ENCODE measurements at places on chromosomes 12 and 14.

- DNase-seq: peak; percentile 26
Observed at GRCh38 chr12:43776498-43776897, 17.7 kb downstream of the IRAK4 start.

- DNase-seq: no peak
Observed at GRCh38 chr12:10069099-10069498, 29.7 kb downstream of the CLEC1A start.

GRCh38 chr12:25689996-25690501, 137.0 kb upstream of the LMNTD1 start:
- peak; percentile 63 for DNase-seq

GRCh38 chr14:104444159-104445030, 135.2 kb upstream of the C14orf180 start:
- no peak for DNase-seq

- no peak for DNase-seq
Observed at GRCh38 chr14:90341784-90342183, 10.0 kb upstream of the NRDE2 start.

GRCh38 chr12:28780096-28780495, 369.0 kb upstream of the FAR2 start:
- no peak for DNase-seq

GRCh38 chr12:116863275-116863767, 17.9 kb downstream of the HRK start:
- DNase-seq: no peak

DNA sequence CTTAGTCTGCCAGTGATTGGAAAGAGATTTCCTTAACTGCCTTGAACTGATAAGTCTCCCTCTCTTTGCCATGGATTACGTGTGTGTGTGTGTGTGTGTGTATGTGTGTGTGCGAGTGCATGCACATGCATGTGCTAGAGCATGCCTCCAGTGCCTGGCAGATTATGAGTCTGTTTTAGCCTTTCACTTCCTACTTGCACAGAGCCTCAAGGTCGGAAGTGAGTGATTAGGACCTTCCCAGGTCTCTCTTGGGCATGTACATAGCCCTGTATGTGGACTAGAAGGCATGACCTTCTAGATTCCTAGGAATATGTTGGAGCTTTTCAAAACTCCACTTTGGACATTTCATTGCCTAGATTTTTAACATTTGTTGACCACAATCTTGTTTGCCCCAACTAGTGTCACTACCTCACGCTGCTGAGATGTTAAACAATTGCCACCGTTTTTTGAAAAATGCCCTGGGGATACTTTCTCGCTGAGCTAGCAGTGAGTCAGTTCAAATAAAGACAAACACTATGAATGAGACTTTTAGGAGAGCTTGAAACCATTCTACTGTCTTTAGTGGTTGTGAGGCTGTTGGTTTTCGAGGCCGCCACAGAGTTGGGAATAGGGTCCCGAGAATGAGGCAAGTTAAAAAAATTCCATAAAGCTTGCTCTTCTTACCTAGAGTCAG, 28.2 kb downstream of the KIAA0586 start:
- no peak for DNase-seq

- no peak for DNase-seq
Observed at GRCh38 chr12:104463368-104463767, 6.6 kb downstream of the CHST11 start.

DNA sequence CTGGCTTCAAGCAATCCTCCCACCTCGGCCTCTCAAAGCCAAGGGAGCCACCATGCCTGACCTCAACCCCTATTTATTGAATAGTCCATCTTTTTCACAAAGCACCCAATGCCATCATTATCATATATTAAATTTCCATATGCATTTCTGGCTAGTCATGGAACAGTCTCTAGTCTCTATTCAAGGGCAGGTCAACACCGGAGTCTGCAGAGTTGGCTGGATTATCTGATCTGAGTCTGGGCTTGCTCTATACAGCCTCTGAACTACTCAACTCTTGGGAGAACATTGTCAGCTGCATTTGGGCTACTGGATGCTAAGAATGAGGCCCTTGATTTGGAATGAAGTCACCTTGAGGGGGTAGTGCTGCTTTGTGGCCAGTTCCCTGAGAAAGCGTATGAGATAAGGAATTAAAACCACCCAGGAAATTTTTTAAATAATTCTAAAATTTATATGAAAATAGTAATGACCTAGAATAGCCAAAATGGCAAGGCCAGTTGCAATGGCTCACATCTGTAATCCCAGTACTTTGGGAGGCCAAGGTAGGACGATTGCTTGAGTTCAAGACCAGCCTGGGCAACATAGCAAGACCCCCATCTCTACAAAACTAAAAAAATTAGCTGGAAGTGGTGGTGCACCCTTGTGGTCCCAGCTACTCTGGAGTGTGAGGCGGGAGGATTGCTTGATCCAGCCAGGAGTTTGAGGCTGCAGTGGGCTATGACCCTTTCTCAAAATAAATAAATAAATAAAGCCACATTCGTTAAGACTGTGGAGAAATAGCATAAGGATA, 6.9 kb upstream of the NAA25 start:
- no peak for DNase-seq

DNA sequence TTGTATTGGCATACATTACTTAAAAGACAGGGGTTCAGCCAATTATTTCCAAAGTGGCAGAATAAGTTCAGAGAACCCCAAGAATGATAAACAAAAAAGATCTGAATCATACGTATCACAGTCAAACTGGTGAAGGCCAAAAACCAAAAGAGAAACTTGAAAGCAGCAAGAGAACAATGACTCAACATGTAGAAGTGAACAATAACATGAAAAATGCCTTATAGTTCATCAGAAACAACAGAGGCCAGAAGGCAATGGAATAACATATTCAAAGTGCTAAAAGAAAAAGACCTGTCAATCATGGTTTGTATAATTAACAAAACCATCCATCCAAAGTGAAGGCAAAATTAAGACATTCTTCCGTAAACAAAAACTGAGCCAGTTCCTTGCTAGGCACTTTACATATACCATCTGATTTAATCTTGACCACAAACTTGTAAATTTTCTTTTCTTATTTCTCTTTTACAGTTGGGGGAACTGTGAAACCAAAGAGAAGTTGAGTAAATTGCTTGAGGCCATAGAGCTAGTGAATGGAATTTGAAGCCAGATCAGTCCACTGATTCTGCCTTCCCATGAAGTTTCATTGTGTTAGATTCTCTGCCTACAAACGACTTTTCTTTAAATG, 232.1 kb upstream of the SEL1L start:
- no peak for DNase-seq

DNA sequence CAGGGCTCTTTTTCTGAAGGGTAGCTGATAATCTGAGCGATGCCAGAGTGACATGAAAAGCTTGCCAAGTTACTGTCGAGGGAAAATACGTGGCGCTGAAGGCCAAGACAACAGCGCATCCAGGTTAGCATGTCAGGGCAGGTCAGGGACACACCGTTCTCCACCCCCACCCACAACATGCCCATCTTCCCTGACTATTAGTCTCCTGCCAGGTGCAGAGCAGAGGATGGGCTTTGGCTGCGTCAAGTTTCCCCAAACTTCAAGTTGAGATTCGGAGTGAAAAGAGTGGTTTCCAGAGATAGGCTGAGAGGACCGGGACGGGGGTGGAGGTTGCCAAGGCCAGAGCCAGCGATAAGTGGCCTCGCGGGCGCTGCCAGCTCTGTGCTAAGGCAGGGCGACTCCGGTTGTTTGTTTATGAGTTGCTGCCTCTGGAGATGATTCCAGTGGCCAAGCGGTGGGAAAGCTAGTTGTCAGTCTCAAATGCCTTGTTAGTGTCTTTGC, 1.7 kb downstream of the TRHDE start:
- no peak for DNase-seq

DNA sequence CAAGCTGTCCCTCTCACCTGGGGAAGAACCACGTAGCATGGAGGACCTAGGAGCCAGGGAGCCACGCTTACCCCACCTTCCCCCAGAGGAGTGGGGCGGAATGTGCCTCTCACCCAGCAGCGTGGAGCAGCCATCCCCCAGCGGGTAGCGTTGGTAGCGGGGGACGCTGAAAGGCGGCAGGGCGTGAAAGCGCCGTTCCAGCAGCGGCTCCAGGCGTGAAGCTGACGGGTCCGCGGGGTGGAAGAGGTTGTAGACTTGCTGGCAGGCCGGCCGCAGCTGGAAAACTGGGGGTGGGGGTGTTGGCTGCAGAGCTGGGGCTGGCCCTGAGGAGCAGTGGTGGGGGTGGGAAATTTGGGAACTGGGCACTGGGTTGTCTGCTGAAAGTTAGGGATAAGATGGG, 11.9 kb downstream of the ARL6IP4 start:
- peak; percentile 39 for DNase-seq

DNA sequence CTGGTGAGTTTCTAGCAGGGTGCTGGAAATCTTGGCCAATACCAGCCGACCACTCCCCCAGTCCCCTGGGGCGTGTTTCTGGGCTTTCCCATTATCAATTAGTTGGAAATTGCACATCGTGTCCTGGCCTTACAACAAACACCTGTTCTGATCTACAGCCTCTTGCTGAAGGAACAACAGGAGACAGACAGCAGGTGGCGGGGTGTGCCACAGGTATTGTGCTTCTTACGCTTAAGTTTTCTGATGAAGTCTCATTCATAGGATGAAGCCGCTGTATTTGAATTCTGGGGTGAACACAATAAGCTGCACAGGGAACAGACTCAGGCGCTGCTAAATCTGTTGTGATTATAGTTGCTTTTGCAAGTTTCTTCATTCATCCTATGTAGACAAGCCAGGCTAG, 703 bp downstream of the HIGD1C start:
- no peak for DNase-seq

GRCh38 chr12:50569876-50570275, 65.1 kb downstream of the DIP2B start:
- no peak for DNase-seq

- DNase-seq: no peak
Observed at GRCh38 chr14:21385188-21385904, 1.5 kb upstream of the SUPT16H start.

- no peak for DNase-seq
Observed at GRCh38 chr14:90606434-90606833, 209.6 kb downstream of the CALM1 start.

GRCh38 chr12:114302606-114303315, 103.2 kb downstream of the TBX5 start:
- DNase-seq: no peak

GRCh38 chr14:32404784-32405573, 75.9 kb downstream of the AKAP6 start:
- no peak for DNase-seq

- DNase-seq: no peak
Observed at GRCh38 chr12:103677341-103677740, 90.3 kb downstream of the STAB2 start.

DNA sequence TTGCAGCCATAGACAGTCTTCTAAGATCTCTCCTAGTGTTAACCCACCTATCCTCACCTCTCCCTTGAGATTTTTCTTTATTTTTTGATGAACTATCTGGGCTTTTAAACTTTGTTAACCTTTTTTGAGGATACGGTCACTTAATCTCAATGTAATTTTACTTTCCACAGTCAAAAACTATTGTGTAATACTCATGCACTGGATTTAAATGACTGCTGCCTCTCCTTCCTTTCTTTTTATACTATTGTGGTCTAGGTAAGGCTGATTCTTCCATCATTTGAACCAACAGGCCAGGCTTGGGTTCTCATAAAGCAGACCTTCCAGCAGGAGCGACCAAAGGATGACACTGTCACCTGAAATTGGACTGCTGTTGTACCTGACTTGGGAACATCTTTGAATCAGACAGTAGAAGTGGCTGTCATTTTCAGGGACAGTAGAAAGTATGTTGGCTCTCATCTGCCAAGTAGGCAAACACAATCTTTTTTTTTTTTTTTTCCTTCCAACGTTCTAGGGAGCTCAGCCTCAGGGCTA, 689 bp upstream of the PDE3A start:
- DNase-seq: no peak

GRCh38 chr14:86766469-86766868, 1226.5 kb downstream of the GALC start:
- DNase-seq: no peak

DNA sequence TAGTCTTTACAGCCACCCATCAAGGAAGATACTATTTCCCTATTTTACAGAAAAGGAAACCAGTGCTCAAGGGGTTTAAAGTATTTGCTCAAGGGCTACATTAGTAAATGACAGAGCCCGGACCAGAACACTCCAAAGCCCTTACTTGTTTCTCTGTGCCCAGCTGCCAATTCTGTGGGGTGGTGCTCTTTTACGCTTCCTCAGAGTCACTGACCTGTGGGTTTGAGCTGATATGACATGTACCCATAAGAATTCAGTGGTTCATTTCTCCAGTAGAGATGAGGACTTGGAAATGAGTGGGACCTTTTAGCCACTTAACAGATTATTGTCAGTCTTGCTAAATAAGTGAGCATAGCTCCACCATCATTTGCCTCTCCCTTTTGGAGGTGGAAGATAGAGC, 37.4 kb upstream of the NKX2-8 start:
- no peak for DNase-seq

GRCh38 chr12:97292588-97292987, 170.0 kb upstream of the RMST start:
- DNase-seq: no peak

- peak; percentile 74 for DNase-seq
Observed at GRCh38 chr12:1629338-1630132, 504 bp downstream of the WNT5B start.

DNA sequence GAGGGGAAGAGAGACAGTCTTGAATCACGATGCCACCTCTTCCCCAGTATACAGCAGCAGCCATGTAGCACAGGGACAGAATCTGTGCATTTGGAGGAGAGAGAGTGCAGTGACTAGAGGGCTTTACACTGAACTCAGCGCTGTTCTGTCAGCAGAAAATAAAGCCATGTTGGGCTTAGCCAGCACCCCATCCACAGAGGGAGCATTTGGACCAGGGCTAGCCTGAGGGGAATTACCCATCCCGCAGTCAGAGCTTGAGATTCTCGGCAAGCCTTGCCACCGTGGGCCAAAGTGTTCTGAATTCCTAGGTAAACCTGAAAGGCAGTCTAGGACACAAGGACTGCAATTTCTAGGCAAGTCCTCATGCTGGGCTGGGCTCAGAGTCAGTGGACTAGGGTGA, 120.4 kb upstream of the CNOT2 start:
- no peak for DNase-seq

DNA sequence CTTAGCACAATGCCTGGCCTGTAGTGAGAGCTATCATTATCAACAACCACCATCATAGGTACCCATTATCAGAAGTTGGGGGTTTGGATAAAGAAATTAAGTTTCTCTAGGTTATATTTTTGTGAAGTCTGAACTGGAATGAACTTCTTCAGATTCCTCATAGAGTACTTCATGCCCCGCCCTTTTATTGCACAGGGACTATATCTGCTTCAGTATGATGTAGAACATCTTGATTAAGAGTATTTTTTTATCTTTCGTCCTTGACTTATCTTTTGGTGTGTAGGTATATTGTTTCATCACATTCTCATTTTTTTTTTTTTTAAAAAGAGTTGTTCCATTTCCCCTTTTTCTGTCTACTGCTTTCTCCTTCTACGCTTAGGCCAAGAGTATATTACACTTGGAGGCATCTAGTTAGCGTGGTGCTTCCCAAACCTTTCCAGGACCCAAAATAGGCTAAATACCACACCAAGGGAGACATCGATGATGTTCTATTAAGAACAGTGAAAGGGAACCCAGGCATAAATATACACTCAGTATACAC, 467.5 kb downstream of the ZFP36L1 start:
- DNase-seq: no peak

GRCh38 chr12:28558250-28558649, 368.0 kb downstream of the CCDC91 start:
- DNase-seq: no peak

Measured in eye (tissue), 1 donor.